ENCODE measurements at places on chromosomes 13 and 19.

GRCh38 chr13:36297366-36298338, at the start of gene CCDC169:
CCDC169 (minus strand) TSS chr13:36297814; CDS start chr13:36297719, 95 bp downstream.
- DNase-seq, result peak; percentile 59

GRCh38 chr13:62626771-62627170, 1211.1 kb upstream of the PCDH20 start:
- DNase-seq, result no peak

DNA sequence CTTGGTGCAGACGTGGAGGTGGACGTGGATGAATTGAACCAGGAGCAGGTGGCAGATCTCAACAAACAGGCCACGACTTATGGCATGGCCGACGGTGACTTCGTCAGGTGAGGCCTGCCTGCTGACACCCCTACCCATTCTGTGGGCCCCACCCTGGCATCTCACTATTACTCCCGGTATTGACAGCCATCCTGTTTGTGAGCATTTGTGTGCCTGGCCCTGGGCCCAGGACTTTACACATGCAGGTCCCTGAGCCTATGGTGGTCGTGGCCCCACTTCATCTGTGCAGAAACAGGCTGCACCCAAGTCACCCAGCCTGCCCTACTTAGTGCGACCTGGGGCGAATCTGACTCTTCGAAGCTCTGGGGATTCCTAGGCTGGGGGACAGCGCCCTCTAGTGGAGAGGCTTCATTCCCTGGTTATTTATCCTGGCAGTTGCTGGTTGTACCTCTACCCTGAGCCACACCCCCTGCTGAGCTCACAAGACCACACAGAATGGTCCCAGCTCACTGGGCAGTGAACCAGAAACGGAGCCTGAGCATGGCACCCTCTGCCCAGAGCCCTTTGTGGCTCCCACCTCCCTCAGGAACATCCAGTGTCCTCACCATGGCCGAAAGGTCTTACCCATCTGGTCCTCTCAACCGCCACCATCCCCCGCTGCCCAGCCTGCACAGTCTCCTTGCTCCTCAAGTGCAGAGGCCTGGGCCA, 16.9 kb downstream of the ZNF296 start:
- DNase-seq, result peak; percentile 72

DNA sequence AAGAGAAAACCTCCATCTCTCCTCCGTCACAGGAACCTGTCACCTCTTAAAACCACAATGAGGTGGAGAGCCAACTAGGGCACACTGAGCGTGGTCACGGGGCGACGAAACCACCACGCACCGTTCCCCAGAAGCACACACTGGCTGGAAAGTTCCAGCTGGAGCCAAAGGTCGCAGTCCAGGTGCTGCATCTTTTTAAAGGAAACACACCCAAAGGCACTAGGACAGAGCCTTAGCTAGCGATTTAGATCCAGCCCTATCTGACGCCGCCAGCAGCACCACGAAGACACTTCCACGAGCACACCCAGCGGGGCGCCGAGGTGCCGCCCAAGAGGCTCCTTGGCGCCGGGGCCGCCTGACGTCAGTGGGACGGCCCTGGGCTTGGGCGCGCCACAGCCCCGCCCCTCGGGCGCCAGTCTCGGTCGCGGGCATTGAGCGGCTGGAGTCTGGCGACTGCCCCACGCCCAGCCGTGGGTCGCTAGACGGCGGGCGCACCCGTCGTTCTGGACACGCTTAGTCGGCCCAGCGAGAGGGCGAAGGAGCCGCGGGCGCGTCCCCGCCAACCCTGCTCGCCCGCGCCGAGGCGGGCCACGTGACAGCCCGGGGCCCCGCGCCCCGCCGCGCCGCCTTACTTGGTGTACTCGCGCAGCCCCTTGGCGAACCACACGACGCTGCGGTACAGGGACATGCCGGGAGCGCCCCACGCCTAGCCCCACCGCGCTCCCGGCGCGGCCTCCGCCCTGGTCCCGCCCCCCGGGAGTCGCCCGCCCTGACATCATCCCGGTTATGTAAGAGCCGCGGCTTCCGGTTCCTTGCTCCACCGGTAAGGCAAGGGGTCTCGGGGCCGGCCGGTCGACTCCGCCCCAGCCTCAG, at the start of gene DHRS12:
TSS of gene DHRS12 (minus strand) at position 742 of the 873 bp plus-strand sequence. CDS start 4,504 bp downstream, outside the sequence.
- peak; percentile 85 for DNase-seq

DNA sequence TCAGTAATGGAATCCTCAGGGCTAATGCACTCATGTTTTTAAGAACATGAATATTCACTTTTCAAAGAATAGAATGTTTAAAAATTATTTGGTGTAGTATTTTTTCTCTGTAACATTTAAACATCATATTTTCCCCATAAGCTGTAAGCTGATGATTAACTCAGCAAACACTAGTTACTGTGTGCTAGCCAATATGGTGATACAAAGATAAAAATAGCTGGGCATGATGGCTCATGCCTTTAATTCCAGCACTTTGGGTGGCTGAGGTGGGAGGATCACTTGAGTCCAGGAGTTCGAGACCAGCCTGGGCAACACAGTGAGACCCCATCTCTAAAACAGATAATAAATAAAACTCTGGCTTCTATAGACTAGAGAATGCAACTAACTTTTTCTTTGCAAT, 13.2 kb downstream of the RNF17 start:
- no peak for DNase-seq

DNA sequence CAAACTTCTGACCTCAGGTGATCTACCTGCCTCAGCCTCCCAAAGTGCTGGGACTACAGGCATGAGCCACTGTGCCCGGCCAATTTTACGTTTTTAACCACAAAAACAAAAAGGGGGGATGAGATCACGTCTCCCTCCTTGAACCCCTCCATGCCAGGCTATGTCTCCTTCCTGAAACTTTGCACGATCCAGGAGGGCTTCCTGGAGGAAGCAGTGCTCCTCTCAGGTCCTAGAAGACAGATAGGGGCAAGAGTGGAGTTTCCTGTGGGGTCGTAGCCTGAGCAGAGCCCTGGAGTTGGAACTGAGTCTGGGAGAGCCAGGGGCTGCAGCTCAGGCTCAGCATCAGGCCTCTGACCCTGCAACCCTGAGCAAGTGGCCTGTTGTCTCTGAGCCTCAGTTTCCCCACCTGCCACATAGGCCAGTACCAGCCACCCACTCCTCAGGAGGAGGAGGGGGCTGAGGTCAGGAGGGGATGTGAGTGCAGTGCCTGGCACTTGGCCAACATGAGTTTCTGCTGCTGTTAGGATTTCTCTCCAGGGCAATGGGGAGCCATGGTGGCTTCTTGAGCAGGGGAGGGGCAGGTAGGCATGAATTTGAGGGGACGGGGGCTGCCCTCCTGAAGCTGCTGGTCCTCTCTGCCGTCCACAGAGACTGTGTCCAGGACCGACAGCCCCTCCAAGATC, 16.0 kb downstream of the APBA3 start:
- DNase-seq, result no peak

DNA sequence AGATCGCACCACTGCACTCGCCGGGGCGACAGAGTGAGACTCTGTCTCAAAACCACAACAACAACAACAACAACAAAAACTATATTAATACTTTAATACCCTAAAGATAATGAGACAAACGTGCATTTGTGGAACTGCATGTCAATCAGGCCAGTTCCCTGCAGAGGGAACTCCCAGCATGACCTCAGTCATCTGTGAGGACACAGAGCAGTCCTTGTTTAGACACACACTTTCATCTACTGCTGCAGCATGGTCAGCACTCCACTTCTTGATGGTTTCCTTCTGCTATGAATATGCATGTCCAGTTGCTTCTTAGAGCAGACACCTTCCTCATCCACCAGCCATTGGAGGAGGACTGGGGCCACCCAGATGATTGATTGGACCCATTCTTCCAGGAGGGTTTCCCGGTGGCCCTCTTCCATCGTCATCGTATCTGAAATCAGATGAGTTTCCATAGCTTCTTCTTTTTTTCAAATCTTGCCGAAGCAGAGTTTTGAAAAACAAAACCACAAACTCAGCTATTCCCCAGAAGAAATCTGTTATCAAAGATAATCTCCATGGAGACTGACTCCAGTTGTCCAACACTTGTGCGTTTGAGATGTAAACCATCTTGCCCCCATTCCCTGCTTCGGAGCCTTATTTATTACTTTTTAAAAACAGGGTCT, 26.5 kb downstream of the ZNF607 start:
- no peak for DNase-seq

GRCh38 chr19:18167975-18168645, 5.5 kb upstream of the IFI30 start:
- peak; percentile 29 for DNase-seq

DNA sequence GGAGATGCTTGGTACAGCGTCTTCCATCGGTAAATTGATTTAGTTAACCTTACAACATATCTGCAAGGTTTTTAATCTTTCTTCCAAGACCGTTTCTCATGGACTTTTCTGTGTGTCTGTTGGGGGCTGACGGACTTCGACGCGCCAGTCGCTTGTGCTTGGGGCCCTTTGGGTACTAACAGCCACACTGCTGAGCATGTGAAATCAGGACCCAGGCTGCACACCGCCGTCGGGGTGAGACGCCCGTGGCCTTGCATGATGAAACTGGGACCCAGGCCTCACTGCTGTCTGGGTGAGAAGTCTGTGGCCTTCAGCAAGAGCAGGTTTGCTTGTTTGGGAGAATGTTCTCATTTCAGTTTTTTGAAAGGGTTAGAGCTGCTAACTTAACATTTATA, 9.8 kb downstream of the ATP4B start:
- DNase-seq, result no peak

DNA sequence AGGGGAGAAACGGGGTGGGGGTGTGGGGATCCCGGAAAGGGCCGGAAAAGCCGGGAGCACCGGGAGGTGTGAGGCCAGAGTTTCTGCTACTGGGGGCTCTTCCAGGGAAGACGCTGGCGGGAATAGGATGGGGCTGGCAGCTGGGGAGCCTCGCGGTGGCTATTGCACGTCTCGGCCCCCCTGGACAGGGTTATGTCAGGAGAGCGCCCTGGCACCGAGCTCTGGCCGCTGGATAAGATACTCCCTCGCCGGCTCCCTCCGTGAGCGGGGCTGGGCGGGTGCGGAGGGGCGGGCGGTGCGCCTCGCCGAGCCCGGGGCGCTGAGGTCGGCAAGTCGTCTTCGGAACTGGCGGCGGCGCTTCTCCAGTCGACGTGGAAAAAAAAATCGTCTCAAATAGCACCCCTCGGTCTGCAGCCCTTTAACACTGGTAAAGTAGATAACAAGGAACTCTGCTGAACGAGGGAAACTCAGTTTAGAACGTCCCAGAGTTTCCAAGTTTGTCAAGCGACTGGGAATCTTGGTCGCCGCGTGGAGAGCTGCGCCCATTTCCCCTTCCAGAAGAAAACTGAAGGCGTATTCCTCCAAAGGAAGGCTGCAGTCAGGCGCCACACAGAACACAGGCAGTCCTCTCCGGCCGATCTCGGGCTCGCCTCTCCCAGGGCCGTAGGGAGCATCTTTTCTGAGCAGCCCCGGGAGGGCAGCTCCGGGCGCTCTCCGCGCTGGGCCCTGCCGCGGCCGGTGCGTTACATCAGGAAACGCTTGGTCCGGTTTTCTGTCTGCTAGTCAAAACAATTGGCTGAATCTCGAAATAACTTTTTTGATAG, 115.1 kb downstream of the KCNRG start:
- DNase-seq, result peak; percentile 49

Data from fibroblast of skin of back (primary cell).